Stromal cell of bone marrow (primary cell): ENCODE measurements at places on chromosomes 3 and 15.

- DNase-seq = no peak
These were observed 112.8 kb downstream of the LPP start for GRCh38 chr3:188266562-188267274.

- no peak for DNase-seq
These were observed 28.3 kb downstream of the IGF2BP2 start for GRCh38 chr3:185796431-185797107.

DNA sequence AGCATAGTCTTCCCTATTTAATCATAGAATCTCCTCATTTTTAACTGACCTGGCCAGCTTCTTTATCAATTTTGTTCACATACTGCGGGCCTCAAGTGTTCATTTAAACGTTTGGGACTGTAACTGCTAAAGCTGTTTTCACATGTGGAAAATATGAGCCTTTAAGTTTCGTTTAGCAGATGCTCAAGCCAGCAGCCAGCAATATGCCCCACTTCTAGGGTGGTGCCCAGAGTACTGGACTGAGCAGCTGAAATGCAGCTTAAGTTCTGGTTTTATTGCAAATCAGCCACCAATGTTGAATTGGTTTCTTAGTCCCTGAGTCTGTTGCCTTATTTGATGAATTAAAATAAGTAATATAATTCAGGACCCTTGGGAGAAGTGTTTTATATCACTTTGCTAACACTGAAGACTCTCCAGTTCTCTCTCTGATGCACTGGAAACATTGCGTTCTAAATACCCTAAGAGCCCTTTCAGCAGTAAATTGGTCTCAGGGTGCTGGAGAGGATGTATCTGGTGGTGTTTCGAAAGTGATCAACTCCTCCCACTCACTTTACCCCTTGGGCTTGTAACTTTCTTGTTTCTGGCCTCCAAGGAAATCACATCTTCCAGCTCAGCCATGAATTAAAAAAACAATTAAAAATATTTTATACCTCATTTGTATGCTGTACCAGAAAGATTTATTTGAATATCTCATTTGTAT, 61.7 kb downstream of the B3GALNT1 start:
- DNase-seq = no peak

DNA sequence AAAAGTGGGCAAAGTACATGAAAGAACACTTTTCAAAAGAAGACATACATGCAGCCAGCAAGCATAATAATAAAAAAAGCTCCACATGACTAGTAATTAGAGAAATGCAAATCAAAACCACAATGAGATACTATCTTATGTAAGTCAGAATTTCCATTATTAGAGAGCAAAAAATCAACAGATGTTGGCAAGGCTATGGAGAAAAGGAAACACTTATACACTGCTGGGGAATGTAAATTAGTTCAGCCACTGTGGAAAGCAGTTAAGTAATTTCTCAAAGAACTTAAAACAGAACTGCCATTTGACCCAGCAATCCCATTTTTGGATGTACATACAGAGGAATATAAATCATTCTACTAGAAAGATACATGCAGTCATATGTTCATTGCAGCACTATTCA, 360.7 kb downstream of the NSUN3 start:
- DNase-seq = no peak

DNA sequence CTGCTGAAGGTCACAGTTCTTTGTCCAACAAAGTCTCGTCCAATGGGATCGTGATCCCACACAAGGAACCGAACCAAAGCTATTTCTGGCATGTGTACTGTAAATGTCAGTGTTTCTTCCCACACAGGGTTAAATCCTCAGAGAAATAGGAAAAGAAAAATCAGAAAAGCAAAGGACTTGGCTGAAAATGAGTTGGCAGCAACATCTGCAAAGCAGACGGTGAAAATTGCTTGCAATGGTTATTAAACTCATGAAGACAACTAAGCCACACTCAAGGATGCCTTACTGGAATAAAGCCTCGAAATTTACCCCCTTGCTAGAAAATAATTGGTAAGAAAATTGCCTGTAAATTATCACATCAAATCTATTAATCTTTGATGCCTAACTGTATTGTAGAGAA, 195.2 kb upstream of the STRIT1 start:
- DNase-seq = no peak
